Hematopoietic multipotent progenitor cell treated with erythropoietin and hydrocortisone succinate and interleukin-3 and kit ligand, for 4 days (in vitro differentiated cells): ENCODE measurements at places on chromosomes 5 and 9.
A peak's percentile ranks its signal among the peaks of the same experiment; 100 is the strongest.

- peak; percentile 37 for DNase-seq
Measured at GRCh38 chr9:130138171-130138653, 34.0 kb upstream of the NCS1 start.

DNA sequence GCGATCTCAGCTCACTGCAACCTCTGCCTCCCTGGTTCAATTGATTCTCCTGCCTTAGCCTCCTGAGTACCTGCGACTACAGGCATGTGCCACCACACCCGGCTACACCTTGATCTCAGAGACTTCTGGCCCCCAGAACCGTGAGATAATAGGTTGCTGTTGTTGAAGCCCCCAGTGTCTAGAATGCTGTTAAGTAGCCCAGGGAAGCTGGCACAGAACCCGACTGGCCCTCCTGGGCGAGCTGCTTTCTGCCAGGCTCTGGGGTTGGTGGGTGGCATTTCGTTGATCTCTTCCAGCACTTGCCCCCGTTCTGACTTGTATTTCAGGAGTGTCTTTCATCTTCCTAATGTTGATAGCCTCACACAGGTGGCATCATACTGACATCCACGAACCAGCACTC, 807.1 kb downstream of the CDH9 start:
- no peak for DNase-seq

DNA sequence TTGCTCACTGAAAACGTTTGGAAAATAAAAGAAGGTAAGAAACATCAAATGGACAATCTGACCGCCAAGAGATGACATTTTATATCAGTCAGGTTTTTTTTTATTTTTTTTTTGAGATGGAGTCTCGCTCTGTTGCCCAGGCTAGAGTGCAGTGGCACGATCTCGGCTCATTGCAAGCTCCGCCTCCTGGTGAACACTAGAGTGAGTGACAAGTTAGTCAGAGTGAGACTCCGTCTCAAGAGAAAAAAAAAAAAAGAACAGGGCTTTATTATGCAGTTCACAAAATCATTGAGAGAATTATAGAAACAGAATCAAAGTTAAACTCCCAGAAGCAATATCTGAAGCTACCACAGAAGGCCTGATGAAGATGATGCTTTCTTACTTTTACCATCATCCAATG, 70.1 kb downstream of the DTWD2 start:
- DNase-seq: no peak

- no peak for DNase-seq
Measured at GRCh38 chr5:58649716-58650115, 66.8 kb downstream of the RAB3C start.

- no peak for DNase-seq
Measured at GRCh38 chr9:104304925-104305324, 199.1 kb upstream of the OR13F1 start.

DNA sequence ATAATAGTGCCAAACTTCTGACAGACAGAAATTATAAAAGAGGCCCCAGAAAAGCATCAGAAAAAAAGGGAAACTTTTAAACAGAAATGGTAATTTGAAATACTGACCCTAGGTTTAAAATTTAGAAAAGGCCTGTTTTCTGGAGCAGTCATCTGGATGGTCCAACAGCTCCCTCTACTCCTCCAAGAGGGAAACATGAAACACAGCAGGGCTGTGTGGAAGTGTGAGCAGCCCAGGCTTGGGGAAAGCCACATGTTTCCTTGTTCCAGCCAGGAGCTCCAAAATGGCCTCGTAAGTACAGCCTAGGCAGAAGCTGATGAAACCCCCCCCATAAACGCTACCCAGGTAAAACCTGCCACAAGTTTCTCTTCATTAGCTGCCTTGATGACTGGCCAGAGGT, 499.3 kb upstream of the ADAMTS16 start:
- no peak for DNase-seq

GRCh38 chr9:123867034-123867433, 62.9 kb downstream of the DENND1A start:
- DNase-seq: peak; percentile 80

DNA sequence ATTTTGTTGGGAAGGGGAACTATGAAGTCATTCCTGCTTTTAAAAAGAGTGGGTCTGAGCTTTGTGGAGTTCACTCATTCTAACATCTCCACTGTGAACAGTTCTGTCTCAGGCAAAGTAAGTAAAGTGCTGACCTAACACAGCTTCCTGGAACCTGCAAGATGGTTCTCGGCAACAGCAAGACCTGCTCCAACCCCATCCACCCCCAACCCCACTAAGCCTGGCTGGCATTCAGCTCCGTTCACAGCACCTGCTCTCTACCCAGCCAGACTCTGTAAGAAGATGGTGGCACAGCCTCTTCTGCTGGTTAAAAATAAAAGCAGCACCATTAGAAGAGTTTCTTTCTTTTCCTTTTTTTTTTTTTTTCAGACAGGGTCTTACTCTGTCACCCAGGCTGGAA, 42.0 kb downstream of the EPB41L4B start:
- no peak for DNase-seq

GRCh38 chr5:56330806-56331205, 97.7 kb upstream of the ANKRD55 start:
- DNase-seq: no peak

DNA sequence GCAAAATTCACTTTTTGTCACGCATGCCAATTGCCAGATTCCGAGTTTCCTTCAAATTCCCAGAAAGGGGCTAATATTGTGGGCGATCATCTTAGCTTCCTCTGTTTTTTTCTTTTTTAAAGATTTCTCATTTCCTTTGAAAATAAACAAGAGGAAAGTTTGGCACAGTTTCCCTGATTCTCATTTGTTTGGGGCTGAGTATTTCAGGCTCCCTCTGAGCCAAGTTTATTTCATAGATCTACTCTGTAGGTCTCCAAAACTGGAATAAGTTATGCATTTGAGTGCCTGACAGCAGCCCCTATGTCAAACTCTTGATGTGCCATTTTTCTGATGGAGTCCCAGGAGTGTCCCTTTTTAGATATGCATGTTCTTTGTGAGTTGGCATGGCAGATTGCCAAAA, 1297.2 kb upstream of the WWC1 start:
- no peak for DNase-seq

DNA sequence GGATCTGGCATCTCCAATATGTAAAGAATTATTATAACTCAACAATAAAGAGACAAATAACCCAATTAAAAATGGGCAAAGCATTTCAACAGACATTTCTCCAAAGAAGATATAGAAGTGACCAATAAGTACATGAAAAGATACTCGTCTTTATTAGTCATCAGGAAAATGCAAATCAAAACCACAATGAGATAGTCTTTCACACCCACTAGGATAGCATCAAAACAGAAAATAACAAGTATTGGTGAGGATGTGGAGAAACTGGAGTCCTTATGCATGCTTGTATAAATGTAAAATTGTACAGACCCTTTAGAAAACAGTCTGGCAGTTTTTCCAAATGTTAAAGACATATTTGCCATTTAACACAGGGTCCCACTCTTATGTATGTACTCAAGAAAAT, 39.1 kb upstream of the ITGA1 start:
- DNase-seq: no peak

- DNase-seq: peak; percentile 85
Measured at GRCh38 chr5:178069909-178070308, 43.4 kb upstream of the N4BP3 start.

DNA sequence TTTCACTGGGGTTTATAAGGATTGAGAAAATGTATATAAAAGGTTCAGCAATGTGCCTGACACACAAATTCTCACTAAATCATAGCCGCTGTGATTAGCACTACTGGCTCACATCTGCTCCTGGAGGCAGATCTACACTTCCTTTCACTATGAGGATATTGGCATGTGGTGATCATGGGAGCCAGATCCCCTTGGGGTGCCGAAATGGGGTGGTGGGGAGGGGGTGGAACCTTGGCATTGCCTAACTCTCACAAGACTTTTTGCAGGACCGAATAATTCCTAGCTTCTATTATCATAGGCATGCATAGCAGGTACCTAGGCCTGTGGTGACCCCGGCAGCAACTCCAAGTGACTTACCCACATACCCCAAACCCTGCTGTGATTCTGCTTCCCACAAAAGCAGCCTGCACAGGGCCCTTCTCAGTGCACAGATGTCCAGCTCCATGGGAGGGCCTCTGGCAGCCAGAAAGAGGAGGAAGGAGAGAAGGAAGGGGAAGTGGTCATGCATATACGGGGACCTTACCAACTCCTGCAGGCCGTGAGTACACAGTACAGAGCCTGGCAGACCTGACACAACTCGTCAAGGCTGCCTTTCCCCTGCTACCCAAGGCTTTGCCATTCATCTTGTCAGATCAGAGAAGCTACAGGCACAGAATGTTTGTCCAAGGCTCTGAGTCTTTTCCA, 61.3 kb upstream of the IQGAP2 start:
- DNase-seq: peak; percentile 68

DNA sequence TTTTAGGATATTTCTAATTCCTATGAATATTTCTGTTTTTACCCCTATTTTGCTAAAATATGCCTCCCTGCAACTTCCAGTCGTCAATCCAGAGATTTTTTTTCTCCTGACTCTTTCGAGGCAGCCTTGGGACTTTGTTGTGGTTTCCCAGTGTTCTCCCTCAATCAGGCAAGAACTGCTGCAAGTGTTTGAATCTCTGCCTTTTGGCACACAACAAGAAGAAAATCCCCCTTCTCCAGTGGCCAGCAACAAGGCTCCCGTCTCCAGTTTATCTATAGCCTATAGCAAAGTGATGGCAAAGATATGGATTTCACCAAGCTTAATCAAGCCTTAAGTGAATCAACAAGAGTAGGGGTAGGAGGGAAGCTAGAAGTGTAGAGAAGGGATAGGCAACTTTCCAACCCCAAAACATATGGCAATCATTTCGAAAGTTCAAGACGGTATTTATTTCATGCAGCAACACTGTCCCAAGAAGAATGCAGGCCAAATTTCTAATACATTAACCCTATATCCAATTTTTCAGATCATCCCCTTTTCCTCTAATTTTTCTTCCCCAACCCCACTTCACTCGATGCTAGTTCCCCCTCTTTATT, 37.7 kb upstream of the PAPPA start:
- DNase-seq: no peak

- DNase-seq: no peak
Measured at GRCh38 chr5:123882965-123883345, 371.0 kb downstream of the CSNK1G3 start.

- no peak for DNase-seq
Measured at GRCh38 chr5:142447887-142448286, 123.1 kb upstream of the SPRY4 start.

GRCh38 chr5:123433596-123433995, 10.4 kb upstream of the CEP120 start:
- DNase-seq: no peak

DNA sequence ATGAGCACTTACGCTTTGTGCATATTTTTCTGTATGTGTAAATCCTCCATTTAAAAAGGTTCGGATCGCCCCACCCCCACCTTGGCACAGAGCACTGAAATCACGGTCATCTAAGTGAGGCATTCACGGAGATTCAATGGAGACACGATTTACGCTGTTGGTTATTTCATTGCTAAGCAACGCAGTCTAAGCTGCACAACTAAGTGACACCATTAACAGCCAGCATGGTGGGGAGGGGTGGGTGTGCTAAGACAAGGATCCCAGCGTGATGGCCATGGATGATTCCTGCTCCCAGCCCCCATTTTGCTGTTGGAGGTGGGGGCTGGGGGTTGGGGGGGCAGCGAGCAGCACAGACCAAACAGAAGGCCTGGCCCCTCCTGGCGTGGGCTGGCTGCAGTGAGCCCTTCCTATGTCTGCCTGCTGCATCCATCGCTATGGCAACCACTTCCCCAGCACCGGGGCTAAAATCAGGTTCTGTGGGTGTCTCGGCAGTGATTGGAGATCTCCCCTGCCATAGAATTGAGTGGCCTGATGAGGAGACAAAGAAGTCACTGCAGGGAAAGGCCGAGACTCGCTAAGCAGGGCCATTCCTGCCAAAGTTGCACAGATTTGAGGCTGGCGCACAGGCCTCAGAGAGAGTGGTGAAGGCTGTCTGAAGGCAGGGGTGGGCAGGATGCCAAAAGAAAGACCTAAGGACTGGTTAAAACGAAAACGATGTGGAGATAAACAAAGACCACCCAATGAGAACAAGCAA, 14.3 kb upstream of the MARCHF6 start:
- no peak for DNase-seq

- no peak for DNase-seq
Measured at GRCh38 chr5:168807287-168807686, 228.1 kb upstream of the PANK3 start.

DNA sequence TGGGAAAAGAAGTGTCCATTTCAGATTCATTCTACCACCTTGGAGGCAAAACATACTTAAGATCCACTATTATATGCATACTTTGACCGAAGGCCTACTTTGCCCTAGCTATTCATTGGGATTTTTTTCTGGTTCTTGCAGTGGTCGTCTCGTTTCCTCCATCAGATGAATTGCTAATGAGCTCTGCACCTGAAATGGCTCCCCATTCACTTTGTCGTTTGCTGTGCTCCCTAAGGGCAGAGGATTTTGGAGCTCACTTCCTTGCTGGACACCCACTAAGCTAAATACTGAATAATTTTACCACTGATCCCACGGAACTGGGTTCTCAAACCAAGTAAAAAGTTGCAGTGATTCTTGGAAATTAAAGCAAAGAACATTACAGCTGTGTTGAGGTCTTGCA, 1.9 kb downstream of the KDM3B start:
- DNase-seq: no peak

- DNase-seq: no peak
Measured at GRCh38 chr5:142324136-142324870, 518 bp downstream of the SPRY4 start.

DNA sequence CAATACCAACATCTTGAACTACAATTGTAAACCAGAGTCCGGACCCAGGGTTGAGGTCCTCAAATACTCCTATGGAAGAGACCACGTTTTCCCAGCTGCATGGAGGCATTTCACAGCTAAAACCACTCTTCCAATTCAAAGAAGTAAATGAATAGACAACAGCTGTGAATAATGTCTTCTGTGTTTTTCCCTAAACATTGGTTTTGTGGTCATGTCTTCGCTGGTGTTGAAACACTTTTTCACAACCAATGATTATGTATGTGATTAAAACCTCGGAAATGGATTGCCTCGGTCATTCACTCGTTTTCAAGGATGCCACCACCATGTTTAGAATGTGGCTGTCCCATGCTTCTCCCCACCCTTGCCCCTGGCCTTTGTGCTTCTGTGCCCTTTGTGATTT, 9.4 kb upstream of the TENT4A start:
- DNase-seq: no peak

DNA sequence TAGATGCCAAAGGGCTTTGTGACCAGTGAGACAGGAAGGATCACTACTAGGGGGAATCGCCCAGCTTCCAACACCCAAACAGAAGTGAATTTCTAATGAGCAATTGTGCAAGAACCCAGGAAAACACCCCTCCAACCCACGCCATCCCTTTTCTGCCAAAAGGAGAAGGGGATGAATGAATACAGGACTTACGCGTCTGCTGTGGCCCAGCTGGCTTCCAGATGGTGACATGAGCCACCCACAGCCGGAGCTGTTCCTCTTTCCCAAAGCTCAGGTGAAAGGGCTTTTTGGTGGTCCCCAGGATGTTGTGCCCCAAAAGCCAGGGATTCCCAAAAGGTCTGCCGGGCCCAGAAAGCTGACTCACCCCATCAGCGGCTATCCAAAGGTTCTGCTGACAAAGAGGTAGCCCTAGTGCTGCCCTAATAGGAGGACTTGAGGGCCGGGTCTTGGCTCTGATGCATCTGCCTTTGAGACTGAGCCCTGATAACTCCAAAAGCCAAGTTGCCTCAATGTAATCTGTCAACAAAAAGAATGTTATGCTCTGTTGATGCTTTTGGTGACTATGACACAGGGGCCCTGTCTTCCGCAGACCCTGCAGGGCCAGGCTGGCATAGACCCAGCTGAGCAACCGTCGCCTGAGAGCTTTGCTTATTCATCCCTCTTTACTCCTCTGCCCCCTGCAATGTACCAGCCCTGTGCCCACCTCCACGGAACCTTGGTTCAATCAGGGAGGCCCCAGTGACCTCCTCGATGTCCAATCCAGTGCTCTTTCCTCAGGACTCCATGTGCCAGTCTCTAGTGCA, 14.5 kb downstream of the GSN start:
- peak; percentile 74 for DNase-seq
